ENCODE measurements at places on chromosomes 5 and 9.

GRCh38 chr9:107639426-107639825 is 149.9 kb upstream of the KLF4 start:
- no peak for DNase-seq

DNA sequence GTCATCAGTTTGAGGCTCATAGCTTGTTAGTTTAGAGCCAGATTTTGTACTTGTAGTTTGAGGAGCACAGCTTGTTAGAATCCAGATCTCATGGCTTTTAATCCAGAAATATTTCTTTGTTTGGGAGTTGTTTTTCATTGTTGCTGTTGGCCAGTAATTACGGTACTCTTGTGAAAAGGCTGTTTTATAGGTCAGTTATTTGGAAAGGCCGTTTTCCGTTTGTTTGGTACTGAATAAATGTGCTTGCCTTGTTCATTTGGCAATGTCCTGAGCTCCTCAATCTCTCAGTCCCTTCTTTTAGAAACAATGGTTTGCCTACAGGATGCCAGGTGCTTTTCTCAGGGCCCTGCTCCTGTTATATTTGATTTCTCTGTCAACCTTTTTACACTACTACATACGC is 4.5 kb upstream of the MOB3B start:
- DNase-seq: no peak

DNA sequence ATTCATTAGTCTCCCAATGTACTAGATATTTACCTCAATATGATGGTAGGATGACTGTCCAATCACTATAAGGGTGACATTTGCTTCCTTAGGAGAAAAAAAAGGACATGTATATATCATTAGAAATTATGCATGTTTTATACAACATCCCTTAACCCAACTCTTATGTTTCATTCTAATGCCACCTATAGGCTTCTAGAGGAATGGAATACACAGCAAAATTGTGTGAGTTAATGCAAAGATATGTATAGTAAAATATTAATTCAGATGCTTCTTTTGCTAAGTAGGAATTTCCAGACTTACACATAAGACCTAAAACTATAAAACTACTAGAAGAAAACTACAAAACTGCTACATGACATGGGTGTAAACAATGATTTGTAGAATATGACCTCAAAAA is 3.5 kb downstream of the PRXL2C start:
- peak; percentile 23 for DNase-seq

- DNase-seq: no peak
These were observed 56.6 kb downstream of the KCNN2 start for GRCh38 chr5:114418176-114419066.

DNA sequence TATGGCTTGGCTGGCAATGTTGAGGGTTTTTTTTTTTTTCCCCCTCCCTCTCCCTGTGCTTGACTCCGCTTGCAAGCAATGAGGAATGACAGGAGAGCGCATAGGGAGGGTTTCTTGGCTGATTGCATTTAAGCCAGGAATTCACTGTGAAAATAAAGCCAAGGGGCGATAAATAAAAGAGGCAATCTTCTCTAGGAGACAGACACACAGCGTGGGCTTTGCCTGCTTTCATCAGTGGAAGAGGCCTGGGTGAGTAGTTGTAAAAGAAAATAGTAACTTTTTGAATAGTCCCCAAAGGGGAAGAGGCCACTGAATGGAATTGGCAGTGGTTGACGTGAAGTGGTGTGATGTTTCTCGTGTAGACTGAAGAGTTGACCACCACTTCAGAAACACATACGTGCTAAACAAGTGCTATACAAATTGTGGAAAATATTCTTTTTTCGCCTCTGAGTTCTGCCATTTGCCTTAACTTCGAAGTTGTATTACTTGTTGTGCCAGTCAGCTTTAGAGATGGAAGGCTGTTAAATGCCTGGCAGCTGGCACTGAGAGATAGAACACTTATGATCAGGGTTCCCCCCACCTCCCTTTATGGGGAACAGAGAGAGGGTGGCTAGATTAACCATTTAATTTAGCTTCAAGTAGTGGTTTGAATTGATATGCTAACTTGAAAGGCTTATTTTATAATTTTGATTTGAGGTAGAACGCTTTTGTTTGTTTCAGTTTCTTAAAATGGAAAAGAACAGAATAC is 3.0 kb downstream of the ZSWIM6 start:
- DNase-seq: no peak

- DNase-seq: no peak
These were observed 191.8 kb downstream of the MEF2C start for GRCh38 chr5:88691230-88691582.

DNA sequence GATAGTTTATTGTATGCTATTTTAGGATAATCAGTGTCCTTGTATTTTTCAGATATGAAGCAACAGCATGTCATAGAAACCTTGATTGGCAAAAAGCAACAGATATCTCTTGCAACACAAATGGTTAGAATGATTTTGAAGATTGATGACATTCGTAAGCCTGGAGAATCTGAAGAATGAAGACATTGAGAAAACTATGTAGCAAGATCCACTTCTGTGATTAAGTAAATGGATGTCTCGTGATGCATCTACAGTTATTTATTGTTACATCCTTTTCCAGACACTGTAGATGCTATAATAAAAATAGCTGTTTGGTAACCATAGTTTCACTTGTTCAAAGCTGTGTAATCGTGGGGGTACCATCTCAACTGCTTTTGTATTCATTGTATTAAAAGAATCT is 14.5 kb downstream of the CCT5 start:
- DNase-seq: no peak

DNA sequence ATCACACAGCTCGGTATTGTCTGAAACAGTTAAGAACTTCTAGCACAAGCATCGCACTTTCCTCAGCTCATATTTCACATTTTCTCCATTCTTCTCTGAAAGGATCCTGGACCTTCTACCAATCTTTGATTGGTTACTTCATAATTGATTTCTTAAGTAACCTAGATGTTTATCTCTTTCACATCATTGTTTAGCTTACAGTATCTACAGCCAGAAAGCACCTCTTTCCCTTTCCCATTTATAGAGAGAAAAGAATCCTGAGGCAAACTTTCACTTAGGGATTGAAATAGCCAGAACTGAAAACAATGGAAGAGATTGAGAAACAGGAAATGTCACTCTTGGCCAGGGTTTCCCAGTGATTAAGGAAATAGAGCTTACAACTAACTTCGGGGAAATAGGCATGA is 2.5 kb downstream of the IL33 start:
- DNase-seq: no peak

DNA sequence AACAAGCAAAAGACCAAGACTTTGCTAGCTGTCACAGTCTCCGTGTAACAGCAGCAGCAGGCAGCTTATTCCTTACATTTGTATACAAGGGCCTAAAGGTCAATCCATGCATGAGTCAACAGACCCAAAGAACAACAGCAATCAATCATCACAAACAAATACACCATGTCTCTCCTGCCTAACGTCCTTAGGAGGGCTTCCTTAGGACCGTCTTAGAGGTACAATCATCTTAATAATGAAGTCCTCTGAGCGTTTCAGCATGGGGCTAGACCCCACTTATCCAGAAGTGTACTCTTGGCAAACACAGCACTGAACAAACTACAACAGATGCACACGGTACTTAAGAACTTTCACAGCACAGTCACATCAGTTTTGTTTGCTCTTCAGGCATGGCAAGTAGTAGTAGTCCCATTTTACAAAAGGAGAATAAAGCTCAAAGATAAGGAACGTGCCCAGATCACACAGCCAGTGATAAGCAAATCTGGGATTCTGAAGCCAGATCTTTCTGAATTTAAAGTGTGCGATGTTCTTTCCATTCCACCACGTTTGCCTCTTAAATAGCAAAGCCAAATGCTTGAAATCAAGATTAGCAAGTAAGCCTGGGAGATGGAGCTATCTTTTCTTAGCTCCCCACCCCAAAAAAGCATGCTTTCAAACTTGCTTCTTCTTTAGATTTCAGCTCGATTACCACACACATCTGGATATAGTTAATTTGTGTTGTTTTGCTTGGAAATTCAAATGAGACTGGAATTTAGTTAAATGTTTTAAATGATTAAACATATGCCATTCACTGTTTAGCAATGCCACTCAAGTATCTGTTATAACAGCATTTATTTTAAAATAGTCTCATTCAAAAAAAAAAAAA is 24.2 kb downstream of the PSMB7 start:
- DNase-seq: peak; percentile 36

GRCh38 chr9:16612627-16613026 is 257.8 kb downstream of the BNC2 start:
- DNase-seq: no peak

GRCh38 chr9:37215381-37215780 is 95.0 kb downstream of the ZCCHC7 start:
- DNase-seq: no peak

DNA sequence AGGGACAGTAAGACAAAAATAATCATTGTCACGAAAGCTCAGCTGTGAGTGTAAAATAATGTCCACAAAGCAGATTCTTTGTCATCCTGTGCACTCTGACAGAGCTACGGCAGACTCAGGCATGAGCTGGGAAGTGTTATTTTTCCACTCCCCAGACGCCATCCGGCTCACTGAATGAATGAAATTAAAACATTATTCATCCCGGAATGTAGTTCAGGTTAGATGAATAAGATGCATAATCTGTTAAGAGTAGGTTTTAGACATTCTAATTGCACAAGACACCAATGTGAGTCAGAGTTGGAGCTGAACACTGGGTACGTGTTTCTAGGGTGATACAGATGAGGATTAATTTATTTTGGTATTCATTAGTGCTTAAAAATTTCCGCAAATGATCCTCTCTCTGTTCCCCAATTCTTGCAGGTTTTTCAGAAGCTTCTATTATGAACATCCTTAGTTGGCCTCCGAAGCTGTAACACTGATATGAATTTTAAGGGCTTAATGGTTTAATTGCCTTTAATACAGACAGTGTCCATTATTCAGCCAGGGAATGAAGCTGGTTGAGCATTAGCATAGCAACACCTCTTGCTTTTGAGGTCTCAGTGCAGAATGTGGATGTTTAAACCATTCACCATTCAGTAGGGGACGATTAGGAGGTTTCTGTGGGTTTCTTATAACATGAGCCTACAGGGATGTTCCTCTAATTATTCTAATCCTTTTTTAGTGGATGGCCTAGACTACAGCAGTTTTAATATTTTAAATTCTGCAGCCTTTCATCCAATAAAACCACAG is 65.6 kb upstream of the FRRS1L start:
- no peak for DNase-seq

DNA sequence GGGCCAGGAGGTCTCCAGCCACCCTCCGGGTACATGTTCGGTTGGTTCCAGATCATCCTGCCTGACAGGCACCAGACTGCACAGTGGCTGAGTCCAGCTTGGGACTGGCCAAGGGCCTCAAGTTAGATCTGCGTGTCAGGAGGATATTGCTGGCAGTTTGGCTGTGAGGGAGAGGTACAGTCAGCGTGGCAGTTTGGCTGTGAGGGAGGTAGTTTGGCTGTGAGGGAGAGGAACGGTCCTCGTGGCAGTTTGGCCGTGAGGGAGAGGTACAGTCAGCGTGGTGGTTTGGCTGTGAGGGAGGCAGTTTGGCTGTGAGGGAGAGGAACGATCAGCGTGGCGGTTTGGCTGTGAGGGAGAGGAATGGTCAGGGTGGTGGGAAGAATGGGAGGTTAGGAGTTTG is 39.0 kb downstream of the CACNA1B start:
- DNase-seq: no peak

GRCh38 chr5:30324083-30324482 is 869.4 kb upstream of the CDH6 start:
- no peak for DNase-seq

- DNase-seq: no peak
These were observed 14.0 kb downstream of the PRKAA1 start for GRCh38 chr5:40784027-40784653.

- peak; percentile 41 for DNase-seq
These were observed 18.4 kb upstream of the ERCC6L2 start for GRCh38 chr9:95857124-95857523.

GRCh38 chr9:132182314-132183091 is 20.6 kb downstream of the NTNG2 start:
- peak; percentile 70 for DNase-seq

DNA sequence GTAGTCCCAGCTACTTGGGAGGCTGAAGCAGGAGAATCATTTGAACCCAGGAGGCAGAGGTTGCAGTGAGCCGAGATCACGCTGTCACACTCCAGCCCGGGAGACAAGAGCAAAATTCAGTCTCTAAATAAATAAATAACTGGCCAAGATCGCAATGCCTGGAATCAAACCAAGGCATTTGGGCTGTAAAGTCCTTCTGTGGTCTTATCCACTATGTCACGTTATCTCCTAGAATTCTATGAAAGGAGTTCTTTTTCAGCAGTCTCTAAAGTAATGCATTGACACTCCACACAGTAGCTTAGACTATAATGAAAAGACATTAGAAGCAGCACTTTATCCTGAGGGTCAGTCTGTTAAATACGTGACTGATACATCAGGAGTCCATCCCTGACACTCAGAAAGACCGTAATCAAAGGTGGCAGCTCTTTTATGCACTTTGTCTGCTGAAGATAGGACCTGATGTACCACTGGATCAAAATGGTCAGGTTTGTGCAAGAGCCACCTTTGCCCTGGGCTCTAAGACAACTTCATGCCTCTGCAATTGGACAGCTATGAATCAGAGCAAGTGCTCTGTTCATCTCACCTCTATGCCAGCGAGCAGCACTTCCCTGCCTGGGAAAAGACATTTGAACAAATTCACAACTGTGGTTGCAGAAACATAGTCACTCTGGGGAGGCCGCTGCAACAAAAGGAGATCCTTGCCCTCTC is 31.7 kb upstream of the GNA14 start:
- DNase-seq: no peak

- DNase-seq: no peak
These were observed 153.7 kb downstream of the FGF1 start for GRCh38 chr5:142531977-142532780.

GRCh38 chr9:110755179-110755578 is 86.6 kb downstream of the MUSK start:
- DNase-seq: no peak
